ENCODE measurements at places on chromosomes 12 and 14.

DNA sequence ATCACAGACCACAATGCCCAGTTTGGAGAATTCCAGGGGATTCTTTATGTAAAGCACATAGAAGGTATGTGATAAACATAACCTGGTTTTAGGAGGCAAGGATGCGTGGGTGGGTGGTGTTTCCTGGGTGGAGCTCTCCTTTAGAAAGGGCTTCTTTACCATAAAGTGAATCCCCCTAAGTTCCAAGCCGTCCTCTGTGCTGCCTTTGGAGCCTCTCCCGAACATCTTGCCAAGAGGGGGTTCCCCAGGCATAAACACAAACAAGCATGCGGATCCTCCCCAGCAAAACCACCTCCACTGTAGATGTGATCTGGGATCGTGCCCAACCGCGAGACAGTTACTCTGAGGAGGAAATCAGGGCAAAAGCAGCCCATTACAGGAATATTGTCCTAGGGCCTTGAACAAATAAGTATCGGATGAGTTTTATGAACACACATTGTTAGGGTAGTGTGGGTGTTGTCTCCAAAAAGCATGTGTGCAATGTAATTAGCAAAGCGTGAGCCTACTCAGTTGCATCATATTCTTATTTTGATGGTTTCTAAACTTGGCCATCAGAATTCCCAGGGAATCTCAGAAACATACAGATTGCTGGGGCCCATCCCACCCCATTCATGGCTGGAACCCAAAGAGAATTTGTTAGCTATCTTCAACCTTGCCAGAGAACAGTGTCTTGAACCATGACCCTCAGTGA lies 48.8 kb upstream of the CORO1C start:
- no peak for DNase-seq

- DNase-seq: no peak
Observed at GRCh38 chr14:29222671-29223268, 456.2 kb downstream of the FOXG1 start.

- no peak for DNase-seq
Observed at GRCh38 chr12:54879150-54879549, 24.8 kb downstream of the MUCL1 start.

GRCh38 chr12:4505376-4505986 lies 33.2 kb upstream of the RAD51AP1 start:
- DNase-seq: peak; percentile 44

- DNase-seq: peak; percentile 37
Observed at GRCh38 chr14:80787876-80788275, 153.7 kb downstream of the CEP128 start.

- no peak for DNase-seq
Observed at GRCh38 chr12:128761379-128761790, 62.4 kb downstream of the SLC15A4 start.

- no peak for DNase-seq
Observed at GRCh38 chr14:68756000-68756481, 36.8 kb downstream of the ZFP36L1 start.

DNA sequence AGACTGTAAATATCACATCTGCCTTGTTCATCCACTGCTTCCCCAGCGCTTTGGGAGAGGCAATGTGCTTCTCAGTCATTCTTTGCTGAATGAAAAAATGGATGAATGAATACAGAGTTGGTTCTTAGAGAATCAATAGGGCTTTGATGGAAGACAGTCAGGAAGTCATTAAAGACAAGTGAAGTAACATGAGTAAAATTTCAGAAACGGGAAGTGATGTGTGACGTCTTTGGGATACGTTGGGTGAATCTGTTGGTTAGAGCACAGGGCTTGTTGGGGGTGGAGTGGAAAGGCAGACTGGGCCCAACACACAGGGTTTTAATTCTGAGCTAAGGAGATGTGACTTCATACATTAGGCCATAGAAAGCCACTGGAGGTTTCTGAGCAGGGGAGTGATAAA lies 39.0 kb upstream of the NRXN3 start:
- no peak for DNase-seq

- DNase-seq: no peak
Observed at GRCh38 chr12:102376181-102376747, 104.1 kb downstream of the IGF1 start.

- no peak for DNase-seq
Observed at GRCh38 chr14:91061056-91061887, 831 bp upstream of the RPS6KA5 start.

DNA sequence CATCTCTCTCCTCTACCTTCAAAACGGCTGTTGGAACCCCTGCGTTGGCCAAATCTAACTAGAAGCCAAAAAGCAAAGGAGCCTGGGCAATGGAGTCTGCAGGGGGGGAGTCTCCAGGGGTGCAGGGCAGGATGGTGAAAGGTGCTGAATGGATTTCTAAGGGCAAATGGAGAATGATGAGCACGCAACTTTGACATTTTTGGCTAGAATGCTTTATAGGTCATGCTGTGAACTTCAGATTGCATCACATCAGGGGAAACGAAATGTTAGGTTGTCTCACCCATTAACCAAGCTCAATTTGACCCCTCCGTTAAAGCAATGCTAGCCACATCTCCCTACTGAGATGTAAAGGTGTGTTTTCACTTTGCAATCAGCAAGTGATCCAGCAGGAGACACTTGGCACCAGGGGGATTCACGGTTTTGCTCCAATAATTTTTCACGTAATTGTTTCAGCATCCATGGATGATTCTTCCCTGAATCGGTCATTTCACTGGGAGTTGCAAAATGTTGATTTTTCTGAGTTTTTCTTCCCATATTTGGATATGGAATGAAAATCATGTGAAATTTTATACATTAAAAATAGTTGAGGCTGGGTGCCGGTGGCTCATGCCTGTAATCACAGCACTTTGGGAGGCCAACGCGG lies 78.0 kb upstream of the MDM1 start:
- no peak for DNase-seq

GRCh38 chr12:132363661-132364347 lies 34.4 kb upstream of the GALNT9 start:
- DNase-seq: no peak

DNA sequence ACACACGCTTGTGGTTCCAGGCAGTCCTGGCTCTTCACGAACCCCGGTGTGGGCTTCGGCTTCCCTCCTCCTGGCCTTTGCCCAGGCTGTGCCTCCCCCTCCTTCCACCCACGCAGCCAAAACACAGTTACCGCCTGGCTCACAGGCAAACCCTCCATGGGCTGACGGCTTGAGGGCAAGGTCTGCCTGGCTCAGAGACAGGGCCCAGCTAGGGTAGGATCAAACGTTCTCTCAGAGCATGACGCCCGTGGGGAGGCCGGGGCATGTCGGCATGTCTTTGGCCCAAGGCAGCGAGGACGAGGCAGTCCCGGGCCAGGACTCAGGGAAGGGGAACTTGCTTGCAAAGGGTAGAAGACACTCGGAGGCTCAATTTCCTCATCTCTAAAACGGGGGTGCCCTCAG lies 2.1 kb downstream of the SLC25A47 start:
- DNase-seq: no peak

- peak; percentile 17 for DNase-seq
Observed at GRCh38 chr14:55160989-55161388, 30.4 kb downstream of the DLGAP5 start.

DNA sequence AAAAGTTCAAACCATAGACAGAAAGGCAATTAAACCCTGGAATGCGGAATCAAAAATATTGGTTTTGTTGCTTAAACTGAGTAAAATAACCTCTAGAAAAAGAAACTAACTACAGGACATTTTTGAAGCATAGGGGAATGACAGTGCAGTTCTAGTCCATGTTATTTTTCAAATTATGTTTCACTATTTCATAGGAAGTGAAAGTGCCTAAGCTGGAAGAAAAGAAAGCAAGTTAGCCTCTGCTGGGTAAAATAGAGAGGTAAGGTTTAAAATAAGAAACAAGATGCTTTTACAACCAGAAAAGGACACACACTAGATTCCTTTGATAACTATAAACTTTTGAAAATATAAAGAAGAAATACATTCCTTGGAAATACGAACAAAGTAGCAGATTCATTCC lies 1.1 kb downstream of the CLECL1 start:
- no peak for DNase-seq
